ENCODE measurements at places on chromosomes 16 and 17.

GRCh38 chr17:75371339-75371738 lies 34.1 kb downstream of the GRB2 start:
- no peak for DNase-seq

DNA sequence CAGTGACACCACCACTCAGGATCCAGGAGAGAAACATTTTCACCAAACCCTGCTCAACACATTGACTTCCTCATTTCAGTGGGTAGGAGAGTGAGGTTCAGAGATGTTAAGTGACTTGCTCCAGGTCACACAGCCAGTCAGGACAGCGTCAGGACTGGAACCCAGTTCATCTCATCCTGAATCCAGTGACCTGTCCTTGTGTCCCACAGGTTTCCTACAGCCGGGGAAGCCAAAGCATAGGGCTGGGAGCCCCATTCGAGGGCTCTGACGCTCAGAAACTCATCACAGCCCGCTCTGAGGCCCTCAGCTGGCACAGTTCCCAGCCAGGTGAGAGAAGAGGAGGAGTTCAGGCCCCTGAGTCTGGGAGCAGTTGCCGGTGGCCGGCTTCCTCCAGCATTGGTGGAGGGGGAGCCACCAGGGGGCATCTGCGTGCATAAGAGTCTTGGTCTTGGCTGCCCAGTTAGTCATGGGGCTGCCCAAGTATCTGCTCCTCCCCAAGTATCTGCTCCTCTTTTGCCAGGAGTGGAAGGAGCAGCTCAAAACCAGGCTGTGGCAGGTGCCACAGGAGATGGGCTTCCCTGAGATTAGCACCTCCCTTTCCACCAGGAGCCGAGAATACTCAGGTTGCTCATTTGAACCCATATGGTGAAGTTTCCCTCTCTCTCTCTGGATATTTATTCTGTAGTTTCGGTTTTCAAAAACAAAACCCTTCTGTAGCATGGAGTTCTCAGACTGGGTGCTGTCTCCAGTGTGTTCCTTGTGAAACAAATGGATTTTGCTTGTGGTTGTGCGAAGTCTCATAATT lies 56.0 kb downstream of the TNFRSF13B start:
- no peak for DNase-seq

DNA sequence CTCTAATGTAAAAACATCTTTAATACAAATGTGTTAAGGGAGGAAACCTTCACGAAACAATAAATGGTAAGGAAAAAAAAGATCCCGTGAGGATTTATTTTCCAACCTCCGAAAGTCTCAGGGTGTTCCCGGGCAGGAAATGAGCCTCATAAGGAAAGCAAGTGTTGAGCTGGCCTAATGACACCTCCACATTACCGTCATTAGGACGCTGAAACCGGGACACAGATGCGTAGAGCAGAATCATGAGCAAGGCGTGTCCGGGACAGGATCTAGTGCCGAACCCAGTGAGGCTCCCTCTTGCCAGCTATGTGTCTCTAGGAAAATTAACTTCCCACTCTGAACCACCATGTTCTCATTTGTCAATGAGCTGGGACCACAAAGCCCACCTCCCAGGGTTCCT lies 22.7 kb upstream of the CYTH1 start:
- no peak for DNase-seq

DNA sequence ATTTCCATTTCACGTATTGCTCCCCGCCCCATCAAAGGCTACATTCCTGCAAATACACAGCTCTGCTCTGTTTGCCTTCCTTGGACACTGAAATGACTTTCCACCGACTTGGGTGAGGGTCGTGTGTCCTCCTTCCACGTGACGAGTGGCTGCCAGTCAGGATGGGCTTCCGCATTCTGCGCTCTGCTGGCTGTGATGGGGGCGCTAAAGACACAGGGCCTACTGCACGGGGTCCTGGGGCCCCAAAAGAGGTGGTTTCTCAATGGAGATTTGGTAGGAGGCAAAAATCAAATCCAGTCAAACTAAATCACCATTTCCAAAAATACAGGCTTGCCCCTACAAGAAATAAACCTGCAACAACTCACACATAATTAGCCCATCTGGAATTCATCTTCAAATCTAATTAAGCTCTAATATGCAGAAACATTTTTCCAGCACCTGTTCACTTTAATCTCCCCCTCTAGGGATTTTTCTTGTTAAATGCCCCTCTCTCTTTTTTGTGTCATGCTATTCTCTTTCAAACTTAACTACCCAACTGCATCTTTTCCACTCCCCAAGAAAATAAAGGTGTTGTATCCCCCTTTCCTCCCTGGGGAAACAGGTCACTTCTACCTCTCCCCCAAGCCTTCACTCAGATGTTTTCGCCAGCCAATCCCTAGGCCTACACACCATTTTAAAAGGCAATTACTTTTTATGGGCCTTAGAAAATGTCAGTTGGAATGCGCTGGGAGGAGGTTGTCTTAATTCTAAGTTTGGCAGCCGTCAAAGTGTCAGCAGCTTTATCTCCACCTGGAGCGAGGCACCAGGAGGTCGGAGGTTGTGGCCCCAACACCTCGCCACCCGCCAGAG lies 21.9 kb upstream of the FAAP100 start:
- no peak for DNase-seq
